ENCODE measurements at places on chromosomes 7 and 10.

DNA sequence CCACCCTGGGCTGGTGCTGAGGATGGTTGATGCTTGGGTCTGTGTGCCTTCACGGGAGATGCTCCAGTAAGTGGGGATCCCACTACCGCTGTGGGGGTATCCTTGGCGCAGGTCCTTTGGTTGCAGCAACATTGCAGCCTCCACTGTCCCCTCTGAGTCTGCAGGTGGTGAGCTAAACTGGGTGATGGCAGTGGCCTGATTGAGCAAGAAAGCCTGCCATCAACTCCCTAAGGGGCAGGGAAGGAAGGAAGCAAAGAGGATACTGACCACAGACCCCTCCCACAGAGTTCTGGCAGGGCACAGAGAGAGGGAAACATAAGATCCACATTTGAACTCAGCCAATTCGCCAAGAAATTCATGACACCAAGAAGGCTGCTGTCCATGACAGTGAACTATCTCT, 43.2 kb downstream of the MYO1G start:
- no peak for DNase-seq

- DNase-seq = no peak
Observed at GRCh38 chr10:59773088-59773487, 19.8 kb upstream of the MRLN start.

GRCh38 chr10:110971638-110972037, 52.2 kb downstream of the SHOC2 start:
- no peak for DNase-seq

- no peak for DNase-seq
Observed at GRCh38 chr10:12322583-12323131, 26.7 kb upstream of the CAMK1D start.

DNA sequence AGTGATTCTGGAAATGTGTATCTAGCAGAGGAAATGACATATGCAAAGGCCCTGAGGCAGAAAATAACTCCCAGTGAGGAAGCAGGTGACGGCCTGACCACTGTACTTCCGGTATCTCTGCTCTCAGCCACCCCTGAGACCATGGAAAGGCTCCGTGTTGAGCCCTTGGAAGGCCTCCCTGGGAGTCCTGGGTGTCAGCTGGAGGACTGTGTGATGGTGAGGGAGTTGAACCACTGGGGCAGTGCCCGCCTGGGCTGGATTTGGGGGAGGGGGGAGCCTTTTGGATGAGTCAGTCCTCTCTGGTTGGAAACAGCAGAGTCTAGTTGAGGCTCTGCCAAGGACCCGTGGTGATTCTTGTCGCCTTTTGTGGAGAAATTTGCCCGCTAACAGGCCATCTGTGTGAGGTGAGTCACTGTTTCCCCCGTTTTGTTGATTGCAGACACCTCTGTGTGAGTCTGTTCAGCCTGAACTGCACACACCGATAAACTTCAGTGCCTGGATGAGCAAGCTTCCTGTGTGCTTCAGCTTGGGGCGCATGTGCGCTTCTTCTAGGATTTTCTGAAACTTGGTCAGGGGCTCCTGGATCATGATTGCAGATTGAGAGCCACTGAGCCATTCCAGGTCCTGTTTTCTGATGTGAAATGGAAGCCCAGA, 98.6 kb downstream of the GRK5 start:
- DNase-seq = peak; percentile 98

- DNase-seq = peak; percentile 31
Observed at GRCh38 chr7:117086788-117087187, 133.5 kb downstream of the ST7 start.

- DNase-seq = no peak
Observed at GRCh38 chr10:76015245-76015644, 583.8 kb downstream of the LRMDA start.

- no peak for DNase-seq
Observed at GRCh38 chr10:71712170-71712569, 7.4 kb downstream of the C10orf105 start.

GRCh38 chr7:130154131-130154500, 51.1 kb downstream of the TMEM209 start:
- DNase-seq = no peak

- no peak for DNase-seq
Observed at GRCh38 chr7:70573696-70574095, 558.2 kb upstream of the GALNT17 start.

DNA sequence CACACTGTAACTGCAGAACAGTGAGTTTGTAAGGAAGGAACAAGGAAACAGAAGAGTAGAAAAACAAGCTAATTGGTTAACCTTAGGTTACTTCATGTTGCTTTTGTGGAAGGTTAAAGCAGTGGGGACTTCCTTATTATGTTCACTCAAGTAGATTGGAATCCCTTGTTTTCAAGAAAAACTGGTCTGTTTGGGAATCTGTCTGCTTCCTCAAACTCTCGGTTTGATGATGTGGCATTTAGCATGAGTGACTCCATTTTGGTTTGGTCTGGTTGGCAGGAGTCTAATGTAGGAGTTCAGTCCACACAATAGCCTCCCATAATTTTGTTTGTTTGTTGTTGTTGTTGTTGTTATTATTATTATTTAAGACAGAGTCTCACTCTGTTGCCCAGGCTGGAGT, 3.8 kb upstream of the TRIM56 start:
- no peak for DNase-seq

- no peak for DNase-seq
Observed at GRCh38 chr10:66832781-66833422, 92.9 kb upstream of the LRRTM3 start.

- no peak for DNase-seq
Observed at GRCh38 chr10:112519133-112519761, 72.2 kb downstream of the VTI1A start.

DNA sequence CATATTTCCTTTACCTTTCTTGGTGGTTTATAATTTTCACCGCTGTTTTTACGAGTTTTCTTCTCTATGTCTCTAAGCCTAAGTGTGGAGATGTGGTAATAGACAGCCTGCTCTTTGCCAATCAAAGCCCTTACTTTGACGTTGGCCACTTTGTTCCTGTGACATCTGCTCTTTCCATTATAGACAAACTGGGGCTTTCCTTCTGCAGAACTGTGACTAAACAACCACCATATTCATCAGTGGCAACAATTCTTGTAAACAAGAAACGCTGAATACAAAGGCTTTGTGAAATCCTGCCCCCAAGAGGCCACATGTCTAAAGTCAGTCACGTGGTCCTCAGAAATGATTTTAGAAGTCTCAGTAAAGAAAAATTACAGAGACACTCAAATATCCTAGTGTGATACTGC, 59.6 kb upstream of the CAPZA2 start:
- DNase-seq = peak; percentile 89

- no peak for DNase-seq
Observed at GRCh38 chr7:157462840-157463239, 126.0 kb downstream of the DNAJB6 start.

GRCh38 chr7:139124084-139124914, 14.8 kb upstream of the ZC3HAV1 start:
- no peak for DNase-seq

GRCh38 chr7:137591421-137591837, 247.9 kb upstream of the PTN start:
- DNase-seq = peak; percentile 72

DNA sequence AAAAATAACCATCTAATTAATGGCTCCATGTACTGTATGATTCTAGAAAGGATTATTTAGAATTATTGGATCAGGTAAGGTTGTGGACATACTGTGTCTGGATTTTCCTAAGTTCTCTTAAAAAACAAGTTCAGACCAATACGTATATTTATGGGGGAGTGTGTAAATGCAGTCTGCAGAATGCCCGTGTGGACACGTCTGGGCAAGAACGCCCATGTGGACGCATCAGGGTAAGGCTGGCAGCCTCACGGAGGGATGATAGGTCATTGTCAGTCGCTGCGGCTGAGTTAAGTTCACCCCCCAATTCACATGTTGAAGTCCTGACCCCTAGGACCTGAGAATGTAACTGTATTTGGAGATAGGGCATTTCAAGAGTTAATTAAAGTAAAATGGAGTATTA, 160.0 kb upstream of the SHH start:
- no peak for DNase-seq

DNA sequence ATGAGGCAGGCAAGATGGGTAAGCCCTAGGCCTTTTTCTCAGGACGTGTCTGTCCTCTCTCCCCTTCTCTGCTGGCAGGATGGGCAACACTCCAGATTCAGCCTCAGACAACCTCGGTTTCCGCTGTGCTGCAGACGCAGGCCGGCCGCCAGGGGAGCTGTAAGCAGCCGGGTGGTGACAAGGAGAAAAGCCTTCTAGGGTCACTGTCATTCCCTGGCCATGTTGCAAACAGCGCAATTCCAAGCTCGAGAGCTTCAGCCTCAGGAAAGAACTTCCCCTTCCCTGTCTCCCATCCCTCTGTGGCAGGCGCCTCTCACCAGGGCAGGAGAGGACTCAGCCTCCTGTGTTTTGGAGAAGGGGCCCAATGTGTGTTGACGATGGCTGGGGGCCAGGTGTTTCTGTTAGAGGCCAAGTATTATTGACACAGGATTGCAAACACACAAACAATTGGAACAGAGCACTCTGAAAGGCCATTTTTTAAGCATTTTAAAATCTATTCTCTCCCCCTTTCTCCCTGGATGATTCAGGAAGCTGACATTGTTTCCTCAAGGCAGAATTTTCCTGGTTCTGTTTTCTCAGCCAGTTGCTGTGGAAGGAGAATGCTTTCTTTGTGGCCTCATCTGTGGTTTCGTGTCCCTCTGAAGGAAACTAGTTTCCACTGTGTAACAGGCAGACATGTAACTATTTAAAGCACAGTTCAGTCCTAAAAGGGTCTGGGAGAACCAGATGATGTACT, 13.1 kb downstream of the PHKG1 start:
- peak; percentile 79 for DNase-seq

DNA sequence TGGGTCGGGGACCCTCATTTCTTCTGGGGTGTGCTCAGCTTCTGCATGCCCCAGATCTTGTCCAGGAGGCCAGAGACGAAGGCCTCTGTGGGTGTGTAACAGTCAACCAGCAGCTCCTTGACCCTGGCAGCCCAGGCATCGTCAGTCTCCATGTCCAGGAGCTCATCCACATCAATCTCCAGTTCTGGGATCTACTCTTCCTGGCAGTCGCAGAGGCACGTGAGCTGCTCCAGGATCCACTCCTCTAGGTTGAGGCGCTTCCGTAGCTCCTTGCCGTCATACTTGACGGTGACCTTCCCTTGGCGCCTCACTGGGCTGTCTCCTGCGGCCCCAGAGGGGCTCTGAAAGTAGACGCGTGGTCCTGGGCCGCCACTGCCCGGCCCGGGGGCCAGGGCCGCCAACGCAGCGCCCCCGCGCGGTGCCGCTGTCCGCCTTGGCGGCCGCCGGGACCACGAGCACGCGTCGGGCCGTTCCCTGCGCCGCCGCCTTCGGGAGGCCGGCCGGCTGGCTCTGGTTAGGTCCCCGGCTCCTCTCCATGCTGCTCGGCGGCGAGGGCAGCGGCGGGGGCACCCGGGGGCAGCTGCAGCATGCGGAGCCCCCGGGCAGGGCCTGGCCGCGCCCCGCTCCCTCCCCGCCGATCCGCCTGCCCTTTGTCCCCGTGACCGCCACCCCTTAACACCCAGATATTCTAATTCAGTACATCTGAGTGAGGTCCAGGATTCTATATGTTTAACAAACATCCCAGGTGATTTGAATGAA, 170.5 kb downstream of the SEPTIN7 start:
- DNase-seq = no peak

DNA sequence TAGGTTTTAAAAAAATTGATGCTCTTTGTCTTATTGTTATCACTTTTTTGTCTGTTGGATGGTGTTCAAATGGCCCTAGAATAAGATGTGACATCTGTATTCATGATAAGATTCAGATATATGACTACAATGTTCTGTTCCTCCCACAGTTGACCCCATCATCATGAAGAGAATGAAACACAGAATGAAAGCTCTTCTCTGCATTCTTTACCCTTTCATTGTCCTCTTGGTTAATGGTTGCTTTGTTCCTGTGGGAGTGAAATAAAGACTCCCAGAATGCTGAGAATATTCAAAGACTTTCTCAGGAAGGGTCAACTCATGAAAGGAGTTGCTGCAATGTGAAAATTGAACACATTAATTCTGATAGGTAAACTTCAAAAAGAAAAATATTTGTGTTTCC, 1015.8 kb downstream of the SORCS3 start:
- no peak for DNase-seq

DNA sequence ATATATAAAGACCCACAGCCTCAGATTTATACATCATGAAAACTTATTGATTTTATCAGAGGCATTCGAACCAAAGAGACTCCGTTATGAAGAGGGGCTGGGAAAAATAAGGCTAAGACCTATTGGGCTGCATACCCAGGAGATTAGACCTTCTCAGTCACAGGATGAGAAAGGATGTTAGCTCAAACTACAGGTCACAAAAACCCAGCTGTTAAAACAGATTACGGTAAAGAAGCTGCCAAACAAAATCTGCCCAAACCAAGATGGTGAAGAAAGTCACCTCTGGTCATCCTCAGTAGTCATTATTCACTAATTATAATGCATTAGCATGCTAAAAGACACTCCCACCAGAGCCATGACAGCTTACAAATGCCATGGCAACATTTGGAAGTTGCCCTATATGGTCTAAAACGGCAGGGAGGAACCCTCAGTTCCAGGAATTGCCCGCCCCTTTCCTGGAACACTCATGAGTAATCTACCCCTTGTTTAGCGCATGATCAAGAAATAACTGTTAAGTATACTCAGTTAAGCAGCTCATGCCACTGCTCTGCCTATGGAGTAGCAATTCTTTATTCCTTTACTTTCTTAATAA, 362.5 kb upstream of the PCDH15 start:
- DNase-seq = no peak

DNA sequence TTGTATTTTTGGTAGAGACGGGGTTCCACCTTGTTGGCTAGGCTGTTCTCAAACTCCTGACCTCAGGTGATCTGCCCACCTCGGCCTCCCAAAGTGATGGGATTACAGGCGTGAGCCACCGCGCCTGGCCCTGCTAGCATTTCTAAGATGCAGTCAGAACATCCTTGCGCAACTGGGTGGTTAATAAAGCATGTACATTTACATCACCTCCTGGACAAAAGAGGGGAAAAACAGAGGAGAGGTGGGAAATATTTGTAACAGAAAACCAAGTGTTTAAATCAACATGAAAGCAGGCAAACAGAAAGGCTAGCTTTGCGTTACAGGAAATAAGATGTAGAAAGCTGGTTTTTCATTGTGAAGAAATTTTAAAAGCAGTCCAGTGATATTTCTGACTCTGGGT, 220.9 kb upstream of the KMT2E start:
- no peak for DNase-seq

DNA sequence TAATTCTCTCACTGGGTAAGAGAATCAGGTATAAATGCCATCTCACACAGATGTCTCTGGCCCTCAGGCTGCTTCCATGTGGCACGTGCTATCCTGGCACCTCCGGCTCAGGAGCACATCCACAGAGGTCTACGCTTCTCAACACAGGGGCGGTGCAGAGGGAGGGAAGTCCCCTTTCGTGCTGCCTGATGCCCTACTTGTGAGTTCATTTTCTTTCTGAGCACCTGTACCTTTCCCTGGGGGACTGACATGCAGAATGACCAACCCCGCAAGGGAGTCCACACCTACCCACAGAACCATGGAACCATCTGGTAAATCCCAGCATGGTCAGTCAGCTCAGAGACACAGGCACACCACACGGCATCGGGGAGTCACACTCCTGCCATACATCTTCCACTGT, 99.0 kb upstream of the SAMD8 start:
- DNase-seq = no peak
